ENCODE measurements at places on chromosomes 1 and 21. TPM values are rescaled to one million over a fixed set of nuclear protein-coding genes. Genes with fewer than 3 reads are reported as not detected.

Gene FALEC
- not detected for total RNA-seq

Gene CCDC185
- not detected for total RNA-seq

Gene ACTN2
- total RNA-seq = not detected

Gene NEGR1
- total RNA-seq = 2.0 TPM

Gene ZYG11A
- 0.73 TPM for total RNA-seq

Gene UBXN11
- 5.0 TPM for total RNA-seq

Gene TPTE
- total RNA-seq = not detected

Gene TMEM240
- 1.7 TPM for total RNA-seq

Gene PDC
- not detected for total RNA-seq

Gene PRAMEF17
- total RNA-seq = not detected

Gene GBP7
- not detected for total RNA-seq

Gene FMO5
- 0.34 TPM for total RNA-seq

Gene AMY1B
- total RNA-seq = not detected

Gene BTF3L4
- total RNA-seq = 41.9 TPM

Gene RGSL1
- not detected for total RNA-seq

Gene CELA3A
- not detected for total RNA-seq

Gene OR4F16
- not detected for total RNA-seq

Gene SYT2
- total RNA-seq = not detected

Gene SPATA1
- not detected for total RNA-seq

Gene SERINC2
- 38.4 TPM for total RNA-seq

Gene LINGO4
- not detected for total RNA-seq

Gene APCS
- total RNA-seq = not detected

Gene KRTAP11-1
- total RNA-seq = not detected

Gene KCNJ9
- not detected for total RNA-seq

Gene MYCL
- 2.5 TPM for total RNA-seq

Gene TSTD1
- 0.82 TPM for total RNA-seq

Gene MROH9
- not detected for total RNA-seq

Gene FBLIM1
- total RNA-seq = 231 TPM

Gene CRNN
- total RNA-seq = not detected

Gene COL6A1
- total RNA-seq = 174 TPM

Gene DNASE2B
- not detected for total RNA-seq

Gene CHI3L2
- total RNA-seq = not detected

Gene CLEC20A
- not detected for total RNA-seq

Gene PIK3C2B
- total RNA-seq = 32.7 TPM

Gene RAB3B
- 11.4 TPM for total RNA-seq

Gene SYT6
- not detected for total RNA-seq

Gene HSD3B2
- not detected for total RNA-seq

Gene S100A8
- not detected for total RNA-seq

Gene CHI3L1
- total RNA-seq = 0.12 TPM

Gene LIPI
- not detected for total RNA-seq

Gene RGS1
- not detected for total RNA-seq

Gene AMY2A
- total RNA-seq = not detected

Gene PATJ
- total RNA-seq = 5.0 TPM

Gene IVL
- total RNA-seq = not detected

Gene USH2A
- not detected for total RNA-seq

Gene LORICRIN
- not detected for total RNA-seq

Gene ZBTB37
- total RNA-seq = 4.6 TPM
